Hindlimb muscle (tissue), 1 donor: ENCODE measurements at places on chromosomes 1 and 21.

DNA sequence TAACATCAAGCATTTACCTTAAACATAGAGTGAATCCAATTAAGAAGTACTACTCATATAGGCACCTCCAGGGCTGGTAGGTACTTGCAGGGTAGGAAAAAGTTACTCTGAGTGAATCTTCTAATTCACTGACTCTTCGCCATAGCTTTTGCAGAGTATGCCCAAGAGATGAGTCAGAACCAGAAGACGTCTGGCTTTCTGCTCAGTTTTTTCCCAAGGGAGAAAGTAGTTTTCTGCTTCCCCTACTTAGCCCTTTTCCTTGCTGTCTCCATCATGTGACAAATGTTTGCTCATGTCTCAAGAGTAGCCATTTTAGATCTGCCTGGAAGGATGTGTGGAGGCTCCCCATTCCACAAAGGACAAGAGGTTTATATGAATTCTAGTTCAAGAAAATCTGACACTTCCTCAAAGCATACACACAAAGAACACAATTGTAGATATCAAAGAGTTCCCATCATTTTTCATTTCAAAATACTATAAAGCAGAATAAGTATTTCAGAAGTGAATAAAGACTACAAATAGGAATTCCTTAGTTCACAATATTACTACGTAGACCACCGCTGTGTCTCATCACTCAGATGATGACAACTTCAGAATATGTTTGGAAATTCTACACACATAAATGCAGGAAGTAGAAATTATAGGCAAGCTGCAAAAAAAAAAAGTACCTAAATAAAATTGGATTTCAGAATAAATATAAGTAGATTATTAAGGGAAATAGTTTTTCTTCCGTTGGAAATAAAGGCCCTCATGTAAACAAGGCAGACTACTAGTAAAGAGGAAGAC is 98.5 kb downstream of the ASH1L start:
- DNase-seq, result no peak

- DNase-seq, result peak; percentile 80
Observed at GRCh38 chr1:15323351-15323988, 76.4 kb downstream of the FHAD1 start.

GRCh38 chr1:209937996-209938959 is at the start of gene SYT14:
SYT14 (plus strand) TSS chr1:209938217; CDS start chr1:209938265, 48 bp downstream.
- DNase-seq, result no peak

- DNase-seq, result no peak
Observed at GRCh38 chr1:147211577-147211976, 13.6 kb downstream of the FMO5 start.

- no peak for DNase-seq
Observed at GRCh38 chr1:5896706-5897660, 95.2 kb downstream of the NPHP4 start.

DNA sequence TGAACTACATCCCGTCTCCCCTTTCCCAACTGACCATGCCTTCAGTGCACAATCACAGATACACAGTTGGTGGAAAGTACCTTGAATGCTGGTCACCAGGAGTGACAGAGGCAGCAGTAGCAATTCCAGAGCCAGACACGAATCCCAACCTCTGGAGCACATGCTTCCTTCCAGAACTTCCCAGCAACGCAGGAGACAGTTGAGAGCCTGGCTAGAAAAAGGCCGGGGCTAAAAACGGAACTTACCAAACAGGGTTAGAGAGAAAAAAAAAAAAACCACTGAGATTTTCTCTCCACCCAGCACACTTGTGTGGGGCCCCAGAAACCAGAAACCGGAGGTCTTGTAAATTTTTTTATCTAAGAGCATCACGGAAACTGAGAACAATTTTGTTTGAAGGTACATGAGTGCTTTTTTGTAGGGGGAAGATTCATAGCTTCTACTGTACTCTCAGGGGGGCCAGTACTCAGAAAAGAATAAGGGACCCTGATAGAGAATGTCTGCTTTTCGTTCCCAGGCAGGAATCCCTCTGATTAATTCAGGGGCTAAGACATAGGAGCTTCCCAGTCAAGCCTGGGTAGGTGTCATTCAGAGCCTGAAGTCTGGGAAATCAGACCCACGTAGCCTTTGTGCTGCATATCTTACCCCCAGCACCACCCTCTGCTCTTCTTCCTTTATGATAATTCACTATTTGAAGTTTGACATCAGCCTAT is at the start of gene CD48:
CD48 (minus strand) TSS at position 221 of the 710 bp plus-strand sequence; CDS start at position 162, 59 bp downstream.
- DNase-seq, result no peak

DNA sequence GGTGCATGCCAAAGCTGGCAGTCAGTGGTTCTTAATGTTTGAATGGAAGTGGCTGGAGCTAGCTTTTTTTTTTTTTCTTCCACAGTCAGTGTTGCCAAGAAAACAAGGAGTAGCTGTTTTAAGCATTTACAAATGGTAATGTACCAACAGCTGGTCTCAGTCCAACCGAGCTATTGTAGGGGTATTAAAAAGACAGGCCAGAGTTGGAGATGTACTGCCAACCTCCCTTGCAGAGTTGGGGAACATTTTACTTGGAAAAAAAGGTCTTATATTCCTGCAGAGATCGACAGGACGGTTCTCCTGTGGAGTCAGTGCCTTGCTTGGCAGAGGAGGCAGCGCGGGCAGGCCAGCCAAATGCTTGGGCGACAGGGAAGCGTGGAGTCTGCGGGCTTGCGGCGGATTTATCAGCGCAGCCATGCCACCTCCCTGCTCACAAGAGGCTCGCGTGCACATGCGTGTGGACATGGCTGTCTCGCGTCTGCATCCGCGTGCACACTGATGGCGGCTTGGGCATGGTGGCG is 338.1 kb downstream of the RPS6KC1 start:
- DNase-seq, result no peak

GRCh38 chr1:194372266-194372665 is 1185.9 kb upstream of the B3GALT2 start:
- DNase-seq, result no peak

DNA sequence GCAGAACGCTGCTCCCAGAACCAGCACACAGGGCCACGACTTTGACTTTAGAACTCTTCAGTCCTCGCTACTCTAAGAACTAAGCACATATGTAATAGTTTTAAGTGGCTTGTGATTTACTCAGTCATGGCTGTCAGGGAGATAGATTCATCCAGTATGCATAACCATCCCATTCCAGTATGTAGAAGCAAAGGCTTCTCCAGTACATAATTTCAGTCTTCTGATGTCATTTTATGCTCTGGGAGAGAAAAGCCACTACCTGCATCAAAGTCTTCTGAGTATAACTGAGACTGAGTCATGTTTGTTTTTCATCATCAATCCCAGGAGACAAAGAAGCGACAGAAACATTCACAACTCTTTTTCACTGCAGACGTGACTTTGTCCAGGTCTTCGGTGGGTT is 885.7 kb downstream of the PLA2G4A start:
- DNase-seq, result no peak

GRCh38 chr1:97377432-97378034 is 543.3 kb downstream of the DPYD start:
- no peak for DNase-seq

- DNase-seq, result no peak
Observed at GRCh38 chr1:78141531-78142231, 95.9 kb downstream of the GIPC2 start.

DNA sequence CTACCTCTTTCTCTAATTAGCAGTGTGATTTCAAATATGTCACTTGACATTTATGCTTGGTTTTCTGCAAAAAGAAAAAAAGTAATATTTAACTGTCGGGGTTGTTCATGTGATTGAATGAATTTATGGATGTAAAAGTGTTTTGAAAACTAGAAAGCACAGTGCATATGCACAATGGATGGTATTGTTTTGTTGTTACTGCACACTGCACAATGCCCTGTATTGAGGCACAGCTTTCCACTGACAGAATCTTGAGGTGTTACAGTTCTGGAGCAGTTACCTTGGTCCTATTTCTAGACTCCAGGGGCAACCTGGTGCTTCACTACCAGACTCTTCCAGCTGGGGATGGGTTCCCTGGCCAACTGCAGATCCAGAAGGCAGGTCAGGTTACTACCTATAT is 116.8 kb upstream of the L1TD1 start:
- no peak for DNase-seq

DNA sequence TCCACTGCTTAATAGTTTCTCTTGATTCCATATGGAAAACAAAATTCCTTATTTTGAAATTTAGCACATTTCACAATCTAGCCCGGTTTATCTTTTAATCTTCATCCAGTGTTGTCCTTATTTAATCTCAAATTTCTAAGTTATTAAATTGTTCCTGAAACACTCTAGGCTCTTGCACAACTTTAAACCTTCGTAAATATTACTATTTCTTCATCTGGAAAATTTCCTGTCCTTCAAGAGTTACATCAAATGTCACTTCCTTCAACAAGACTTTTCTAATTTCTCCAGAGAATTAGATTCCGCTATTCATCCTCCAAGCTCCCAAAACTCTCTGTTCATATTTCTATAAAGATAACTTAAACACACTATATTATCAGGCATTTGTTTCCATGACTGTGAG is 6.5 kb downstream of the FMO5 start:
- DNase-seq, result no peak

- DNase-seq, result no peak
Observed at GRCh38 chr1:7879228-7879627, 26.4 kb upstream of the UTS2 start.

DNA sequence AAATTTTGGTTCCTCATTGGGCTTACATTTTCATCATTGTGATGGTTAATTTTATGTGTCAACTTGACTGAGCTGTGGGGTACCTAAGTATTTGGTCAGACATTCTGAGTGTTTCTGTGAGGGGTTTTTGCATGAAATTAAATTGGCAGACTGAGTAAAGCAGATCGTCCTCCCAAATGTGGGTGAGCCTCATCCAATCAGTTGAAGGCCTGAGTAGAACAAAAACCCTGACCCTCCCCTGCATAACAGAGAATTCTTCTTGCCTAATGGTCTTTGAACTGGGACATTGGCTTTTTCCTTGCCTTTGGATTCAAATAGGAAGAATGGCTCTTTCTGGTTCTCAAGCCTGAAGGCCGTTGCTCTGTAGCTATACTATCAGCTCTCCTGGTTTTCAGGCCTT is 59.1 kb upstream of the JUN start:
- DNase-seq, result no peak

- DNase-seq, result no peak
Observed at GRCh38 chr1:94098585-94099111, 22.3 kb downstream of the ABCA4 start.

GRCh38 chr1:68384321-68384813 is 65.4 kb downstream of the RPE65 start:
- no peak for DNase-seq

- no peak for DNase-seq
Observed at GRCh38 chr1:174949061-174949460, 50.7 kb upstream of the CACYBP start.

DNA sequence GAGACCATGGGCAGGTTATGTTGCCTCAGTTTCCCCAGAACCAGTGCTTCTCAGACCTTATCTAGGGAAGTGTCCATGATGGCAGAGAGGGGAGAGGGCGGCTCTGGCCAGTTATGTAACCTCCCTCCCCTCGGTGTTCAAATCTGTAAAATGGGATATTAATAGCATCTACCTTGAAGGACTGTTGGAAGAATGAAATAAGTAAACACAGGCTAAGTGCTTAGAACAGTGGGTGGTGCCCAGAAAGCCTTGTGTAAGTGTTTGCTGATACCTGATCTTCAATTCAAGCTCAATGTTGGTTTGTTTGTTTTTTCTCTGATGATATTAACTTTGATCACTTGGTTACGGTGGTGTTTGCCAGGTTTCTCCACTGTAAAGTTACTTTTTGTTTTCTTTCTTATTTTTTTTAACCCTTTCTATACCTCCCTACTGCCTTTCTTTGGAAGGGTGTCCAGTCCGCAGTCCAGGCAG is 34.9 kb downstream of the EPHA2 start:
- no peak for DNase-seq

DNA sequence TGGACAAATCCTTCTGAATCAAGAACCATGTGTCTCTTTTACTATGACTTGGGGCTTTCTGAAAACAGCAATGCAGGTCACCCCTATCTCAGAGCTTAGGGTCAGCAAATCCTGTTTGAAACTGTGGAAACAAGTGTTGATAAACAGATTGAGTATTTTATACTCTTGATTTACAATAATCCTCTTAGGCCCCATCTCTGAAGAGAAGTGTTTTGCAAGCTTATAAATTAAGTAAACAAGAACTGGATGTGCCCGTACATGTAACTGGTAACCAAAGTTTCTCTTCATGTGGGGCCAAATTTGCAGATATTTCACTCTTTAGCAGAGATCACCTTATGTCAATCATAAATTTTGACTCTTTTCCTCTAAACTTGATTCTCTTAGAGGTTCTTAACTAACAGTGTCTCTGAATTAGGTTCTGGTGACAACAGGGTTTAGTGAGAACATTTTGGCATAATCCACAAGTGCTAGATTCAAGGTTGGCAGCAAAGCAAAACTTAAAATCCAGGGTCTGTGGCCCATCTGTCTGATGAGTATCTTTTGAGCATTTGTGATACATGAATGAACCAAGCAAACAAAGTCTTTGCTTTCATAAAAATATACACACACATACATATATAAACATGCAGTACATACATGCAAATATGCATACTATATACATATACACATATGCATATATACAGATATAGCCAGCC is 183.0 kb upstream of the HOOK1 start:
- no peak for DNase-seq

DNA sequence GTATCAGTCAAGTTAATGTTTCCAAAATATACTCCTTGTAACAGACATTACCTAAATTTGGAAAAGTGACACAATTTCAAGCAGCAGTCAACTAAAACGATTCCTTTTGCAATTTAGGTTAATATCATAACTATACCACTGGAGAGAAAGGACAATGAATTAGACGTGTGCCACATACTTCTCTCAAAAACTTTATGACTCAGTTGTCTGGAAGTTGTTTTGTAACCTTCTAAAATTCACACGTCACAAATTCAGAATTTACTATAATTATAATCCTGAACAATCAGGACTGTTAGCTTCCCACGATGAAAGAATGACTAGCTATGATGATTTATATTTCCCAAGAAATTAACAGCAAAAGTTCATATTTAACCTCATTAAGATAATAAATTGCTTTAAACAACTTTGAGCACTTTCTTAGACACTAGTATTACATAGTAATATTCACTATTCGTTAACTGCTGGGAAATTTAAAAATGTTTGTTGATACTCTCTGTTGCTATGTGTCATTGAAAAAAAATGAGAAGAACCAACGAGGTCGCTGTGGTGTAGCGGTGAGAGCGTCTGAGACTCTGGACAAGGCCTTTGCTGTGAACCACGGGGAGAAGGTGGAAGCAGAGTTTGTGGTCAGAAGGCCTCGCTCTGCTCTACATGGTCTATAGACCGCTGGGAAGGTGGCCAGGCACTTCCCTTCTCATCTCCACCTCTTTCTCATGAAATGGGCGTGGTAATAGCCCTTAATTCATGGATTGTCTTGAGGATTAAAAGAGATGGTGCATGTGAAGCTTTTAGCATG is 27.9 kb upstream of the BATF3 start:
- DNase-seq, result no peak

GRCh38 chr21:31772674-31773555 is 41.0 kb upstream of the SCAF4 start:
- no peak for DNase-seq

DNA sequence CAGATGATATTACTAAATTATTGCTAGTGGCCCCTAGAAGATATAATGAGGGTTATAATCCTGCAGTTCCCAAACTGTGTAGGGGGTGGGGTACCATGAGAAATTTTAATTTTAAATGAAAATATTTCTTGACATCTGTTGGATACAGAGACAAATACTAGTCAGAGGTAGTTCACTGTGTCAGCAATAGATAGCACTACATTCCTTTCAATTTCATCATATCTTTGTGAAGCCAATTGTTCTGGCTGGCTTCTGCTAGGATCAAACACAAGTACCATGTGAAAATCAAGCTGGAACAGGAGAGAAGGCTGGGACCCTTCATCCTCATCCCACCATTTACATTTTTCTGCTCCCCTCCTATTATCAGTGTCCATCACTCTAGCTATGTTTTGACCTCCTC is 208.1 kb downstream of the USH2A start:
- no peak for DNase-seq
